Activated CD8-positive, alpha-beta memory T cell treated with anti-CD3 and anti-CD28 coated beads for 1 hour (primary cell): ENCODE measurements at places on chromosomes 1 and 21.

- DNase-seq = no peak
Observed at GRCh38 chr1:198056255-198056654, 100.5 kb upstream of the NEK7 start.

DNA sequence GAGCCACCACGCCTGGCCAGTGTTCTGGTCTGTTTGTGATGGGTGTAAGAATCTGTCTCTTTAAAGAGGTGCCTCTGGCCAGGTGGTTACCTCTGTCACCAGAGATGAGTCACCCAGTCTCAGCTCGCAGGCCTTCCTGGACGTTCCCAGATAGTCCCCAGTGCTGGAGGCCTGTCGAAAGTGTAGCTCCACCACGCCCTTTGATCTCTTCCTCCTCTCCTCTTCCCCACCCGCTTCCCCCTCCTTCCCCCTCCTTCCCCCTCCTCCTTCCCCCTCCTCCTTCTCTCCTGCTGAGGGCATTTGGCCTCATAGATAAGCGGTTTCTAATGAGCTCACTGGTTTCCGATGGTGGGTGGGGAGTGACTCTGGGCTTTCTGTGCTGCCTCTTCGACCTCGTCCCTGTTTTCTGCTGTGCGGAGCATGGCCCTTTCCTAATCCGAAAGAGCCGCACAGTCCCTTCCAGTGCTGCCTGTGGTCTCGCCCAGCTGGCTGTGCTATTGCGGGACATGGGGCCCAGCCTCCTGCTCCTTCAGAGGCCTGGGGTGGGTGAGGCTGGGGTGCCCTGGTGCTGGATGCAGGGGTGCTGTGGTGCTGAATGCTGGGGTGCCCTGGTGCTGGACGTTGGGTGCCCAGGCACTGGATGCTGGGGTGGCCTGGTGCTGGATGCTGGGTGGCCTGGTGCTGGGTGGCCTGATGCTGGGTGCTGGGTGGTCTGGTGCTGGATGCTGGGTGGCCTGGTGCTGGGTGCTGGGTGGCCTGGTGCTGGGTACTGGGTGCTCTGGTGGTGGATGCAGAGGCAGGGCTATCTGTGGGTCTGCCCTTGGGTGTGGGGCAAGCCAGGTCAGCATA lies 19.2 kb downstream of the AGPAT3 start:
- no peak for DNase-seq

- no peak for DNase-seq
Observed at GRCh38 chr21:30480145-30480544, at the start of gene KRTAP19-1. KRTAP19-1 (minus strand) TSS chr21:30480367; CDS start chr21:30480317, 50 bp downstream.

- no peak for DNase-seq
Observed at GRCh38 chr21:31576428-31576827, 83.1 kb upstream of the SOD1 start.

GRCh38 chr1:197180252-197180878 lies 33.9 kb upstream of the ASPM start:
- DNase-seq = no peak

DNA sequence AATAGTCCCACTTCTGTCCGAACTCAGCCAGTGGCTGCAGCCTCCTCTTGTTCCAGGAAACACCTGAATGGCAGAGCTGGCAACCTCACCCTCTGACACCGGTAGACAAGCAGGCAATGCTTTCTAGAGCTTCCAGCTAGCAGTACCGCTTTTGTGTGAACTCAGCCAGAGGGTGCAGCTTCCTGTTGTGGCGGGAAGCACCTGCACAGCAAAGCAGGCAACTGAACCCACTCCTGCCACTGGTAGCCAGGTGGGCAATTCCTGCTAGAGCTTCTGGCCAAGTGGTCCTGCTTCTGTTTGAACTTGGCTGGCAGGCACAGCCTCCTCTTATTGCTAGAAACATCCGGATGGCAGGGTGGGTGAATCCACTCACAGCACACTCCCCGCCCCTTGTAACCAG lies 40.1 kb upstream of the TMPRSS15 start:
- DNase-seq = no peak

GRCh38 chr1:244019982-244020485 lies 31.0 kb upstream of the ZBTB18 start:
- DNase-seq = no peak

GRCh38 chr1:200351425-200351824 lies 58.4 kb downstream of the ZNF281 start:
- no peak for DNase-seq

DNA sequence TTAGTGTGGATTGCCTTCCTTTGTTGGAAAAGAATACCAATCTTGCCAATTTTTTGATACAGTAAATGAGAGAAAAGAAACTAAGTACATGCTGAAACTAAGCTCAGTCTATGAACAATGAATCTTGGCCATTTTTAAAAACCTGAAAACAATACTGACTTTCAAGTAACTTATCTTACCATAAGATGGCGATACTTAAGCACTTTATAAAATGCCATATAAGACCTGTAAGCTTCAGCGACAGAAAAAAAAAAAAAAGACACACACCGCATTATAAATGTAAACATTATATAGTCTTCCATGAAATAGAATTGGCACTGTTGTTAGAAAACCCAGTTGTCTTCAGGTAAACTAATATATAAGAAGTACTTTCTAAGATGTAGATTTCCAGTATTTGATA lies 3.0 kb downstream of the OLFM3 start:
- no peak for DNase-seq

GRCh38 chr1:113027449-113027848 lies 45.5 kb upstream of the LRIG2 start:
- no peak for DNase-seq

GRCh38 chr21:36792505-36792967 lies 93.6 kb downstream of the SIM2 start:
- no peak for DNase-seq

GRCh38 chr1:186670297-186671135 lies 9.7 kb downstream of the PTGS2 start:
- no peak for DNase-seq

DNA sequence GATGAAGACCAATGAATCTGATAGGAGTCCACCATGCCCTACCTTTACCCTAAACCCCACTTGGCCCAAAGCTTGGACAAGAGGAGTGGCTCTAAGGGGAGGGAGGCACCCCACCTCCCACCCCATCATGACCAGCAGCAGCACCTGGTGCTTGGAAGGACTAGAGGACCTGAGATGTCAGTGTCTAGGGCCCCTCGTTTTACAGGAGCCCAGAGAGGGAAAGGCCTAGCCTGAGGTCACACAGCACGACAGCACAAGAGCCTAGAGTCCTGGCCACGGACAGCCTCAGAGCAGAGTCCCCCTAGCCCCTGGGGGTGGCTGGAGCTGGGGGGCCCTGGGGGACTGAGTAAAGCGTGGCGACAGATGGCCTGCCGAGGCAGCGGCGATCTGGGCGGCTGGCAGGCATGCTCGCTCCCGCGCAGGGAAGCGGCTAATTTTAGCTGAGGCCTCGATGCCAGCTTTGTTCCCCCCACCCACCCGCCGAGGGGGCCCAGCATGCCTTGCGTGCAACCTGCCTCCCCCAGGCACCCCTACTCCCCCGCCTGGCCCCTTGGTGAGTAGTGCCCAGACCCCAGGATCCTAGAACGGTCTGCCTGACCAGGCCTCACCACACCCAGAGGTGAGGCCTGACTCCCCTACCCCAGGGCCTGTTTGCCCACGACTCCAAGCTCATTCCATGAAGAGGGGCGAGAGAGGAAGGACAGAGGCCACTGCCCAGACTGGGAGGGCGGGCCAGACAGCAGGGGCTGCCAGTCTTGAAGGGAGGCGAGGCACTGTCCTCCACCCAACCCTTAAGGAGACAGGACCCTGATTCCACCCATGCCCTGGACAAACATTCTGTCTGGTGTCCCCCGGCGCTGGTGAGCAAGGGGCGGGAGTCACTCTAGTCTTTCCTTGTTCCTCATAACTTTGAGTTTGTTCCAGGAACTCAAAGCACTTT lies 39.0 kb downstream of the AHDC1 start:
- no peak for DNase-seq

DNA sequence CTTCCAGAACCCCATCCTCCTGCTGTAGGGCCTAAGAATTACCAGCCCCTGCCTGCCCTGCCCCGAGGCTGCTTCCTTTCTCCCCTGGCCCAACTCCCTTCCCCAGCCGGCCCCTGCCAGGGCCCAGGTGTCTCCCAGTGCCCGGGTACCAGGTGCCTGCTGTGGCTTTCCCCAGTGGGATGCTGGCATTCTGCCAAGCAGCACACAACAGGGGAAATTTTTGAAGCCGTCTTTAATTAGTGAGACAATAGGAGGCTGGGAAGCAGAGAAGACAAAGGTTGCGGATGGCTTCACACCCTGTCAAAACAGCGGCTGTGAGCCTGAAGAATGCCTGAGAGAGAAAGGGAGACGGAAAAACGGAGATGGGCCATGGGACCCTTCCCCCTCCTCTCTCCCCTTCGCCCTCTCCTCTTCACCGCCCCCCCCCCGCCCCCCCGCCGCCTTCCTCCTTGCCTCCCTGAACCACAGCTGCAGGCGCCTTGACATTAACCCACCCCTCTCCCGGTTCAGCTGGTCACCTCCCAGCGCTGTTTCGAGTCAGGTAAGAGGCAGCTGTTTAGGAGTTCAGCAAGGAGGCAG lies 33.6 kb downstream of the LRRN2 start:
- DNase-seq = no peak

- no peak for DNase-seq
Observed at GRCh38 chr1:221053889-221054288, 174.6 kb downstream of the HLX start.

DNA sequence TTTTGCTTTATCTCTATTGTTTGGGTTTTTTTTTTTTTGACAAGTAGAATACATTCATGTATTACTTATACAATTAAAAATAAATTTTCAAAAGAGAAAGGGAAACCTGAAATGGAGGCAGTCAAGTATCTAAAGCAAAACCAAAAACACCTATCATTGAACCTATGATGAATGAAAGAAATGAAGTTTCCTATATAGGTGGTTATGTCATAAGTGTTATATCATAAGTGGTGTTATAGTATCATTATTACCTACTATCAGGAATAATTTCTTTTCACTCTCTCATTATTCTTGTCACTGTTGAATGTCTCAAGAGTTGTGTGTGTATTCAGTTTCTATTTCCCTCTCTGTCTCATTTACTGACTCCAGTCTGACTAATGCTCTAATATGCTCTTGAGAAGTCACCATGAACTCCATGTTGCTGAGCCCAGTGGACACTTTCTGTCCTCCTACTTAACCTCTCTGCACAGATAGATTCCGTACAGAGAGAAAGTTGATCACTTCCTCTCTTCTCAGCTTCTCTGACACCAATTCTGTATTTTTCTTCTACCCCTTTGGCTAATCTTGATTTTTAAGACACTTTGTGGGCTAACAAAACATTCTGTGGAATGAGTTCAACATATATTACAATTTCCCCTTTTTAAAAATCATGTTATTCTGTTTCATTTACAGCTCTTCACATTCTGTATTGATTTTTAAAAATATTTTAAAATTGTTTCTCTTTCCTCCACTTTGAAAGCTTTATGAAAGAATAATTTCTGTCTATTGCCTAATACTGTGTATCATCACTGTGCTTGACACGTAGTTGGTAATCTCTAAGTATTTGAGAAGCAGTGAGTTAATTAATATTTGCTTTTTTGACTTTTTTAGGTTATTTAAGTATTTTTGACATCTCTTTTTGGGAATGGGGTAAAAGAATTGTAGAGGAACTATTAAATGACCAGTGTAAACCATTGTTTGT lies 50.1 kb downstream of the RASAL2 start:
- DNase-seq = no peak

GRCh38 chr1:208254862-208255261 lies 10.7 kb upstream of the PLXNA2 start:
- no peak for DNase-seq

DNA sequence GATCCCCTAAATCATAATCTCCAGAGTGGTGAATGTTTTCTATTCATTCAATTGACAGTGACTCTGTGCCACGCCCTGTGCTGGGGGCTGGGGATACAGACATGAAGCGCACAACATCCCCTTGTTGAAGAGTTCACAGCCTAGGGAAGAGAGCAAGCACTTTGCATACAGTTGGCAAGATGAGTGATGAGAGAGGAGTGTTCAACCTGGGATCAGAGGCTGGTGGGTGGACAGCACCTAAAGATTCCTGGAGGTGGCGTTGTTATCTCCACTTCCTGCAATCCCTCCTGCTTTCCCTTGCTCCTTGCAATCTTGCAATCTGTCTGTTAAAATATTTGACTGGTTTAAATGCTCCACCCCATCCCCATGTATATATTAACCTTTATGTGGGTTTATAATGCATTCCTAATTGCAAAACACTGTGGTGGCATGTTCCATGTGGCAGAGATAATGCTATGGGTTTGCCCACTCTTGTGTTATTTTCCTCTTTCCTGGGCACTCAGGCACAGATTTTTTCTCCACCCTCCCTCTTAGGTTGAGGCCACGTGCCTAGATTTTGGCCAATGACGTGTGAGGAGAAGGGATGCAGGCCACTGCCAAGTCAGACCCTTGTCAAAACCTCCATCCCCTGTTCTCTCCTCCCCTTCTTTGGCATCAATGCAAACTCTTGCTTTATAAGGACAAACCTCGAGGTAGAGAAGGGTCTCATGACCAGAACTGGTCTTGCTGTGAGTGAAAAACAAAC lies 36.2 kb upstream of the GADD45A start:
- no peak for DNase-seq

DNA sequence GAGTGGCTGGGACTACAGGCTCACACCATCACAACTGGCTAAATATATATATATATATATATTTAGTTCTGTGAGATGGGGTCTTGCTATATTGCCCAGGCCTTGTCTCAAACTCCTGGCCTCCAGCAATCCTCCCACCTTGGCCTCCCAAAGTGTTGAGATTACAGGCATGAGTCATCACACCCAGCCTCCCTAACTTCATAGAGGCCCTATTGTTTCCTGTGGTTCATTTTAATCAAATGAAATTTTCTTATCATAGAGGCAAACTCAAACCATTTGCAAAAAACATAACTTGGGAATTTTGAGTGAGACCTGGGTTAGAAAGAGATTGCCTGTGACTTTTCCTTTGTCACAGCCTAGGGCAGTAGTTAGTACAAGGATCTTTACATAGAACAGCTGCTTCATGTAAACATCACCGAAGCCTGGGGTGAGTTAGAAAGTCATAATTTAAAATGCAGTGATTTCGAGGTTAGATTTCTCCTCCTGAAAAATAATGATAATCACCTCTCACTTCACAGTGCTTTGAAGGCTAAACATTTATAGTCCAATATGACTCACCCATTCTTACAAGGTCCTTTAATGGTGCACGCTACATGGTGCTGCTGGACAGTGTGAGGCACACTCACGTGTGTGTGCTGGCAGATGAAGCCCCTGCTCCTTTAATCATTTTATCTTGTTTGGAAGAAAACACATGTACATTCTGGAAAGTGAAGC lies 188.9 kb downstream of the RHOU start:
- no peak for DNase-seq

GRCh38 chr21:40516335-40516734 lies 330.6 kb downstream of the DSCAM start:
- DNase-seq = no peak

GRCh38 chr1:199356561-199356960 lies 670.9 kb upstream of the NR5A2 start:
- DNase-seq = no peak

- no peak for DNase-seq
Observed at GRCh38 chr1:221263831-221264767, 384.9 kb downstream of the HLX start.

GRCh38 chr1:179023946-179024650 lies 1.6 kb upstream of the FAM20B start:
- no peak for DNase-seq

- no peak for DNase-seq
Observed at GRCh38 chr1:197692965-197693364, 82.3 kb downstream of the DENND1B start.
